CD14-positive monocyte (primary cell): ENCODE measurements at places on chromosomes 11 and 22.
A peak's percentile ranks its signal among the peaks of the same experiment; 100 is the strongest.

- no peak for DNase-seq
These were observed 42.6 kb upstream of the TUB start for GRCh38 chr11:8038393-8038792.

DNA sequence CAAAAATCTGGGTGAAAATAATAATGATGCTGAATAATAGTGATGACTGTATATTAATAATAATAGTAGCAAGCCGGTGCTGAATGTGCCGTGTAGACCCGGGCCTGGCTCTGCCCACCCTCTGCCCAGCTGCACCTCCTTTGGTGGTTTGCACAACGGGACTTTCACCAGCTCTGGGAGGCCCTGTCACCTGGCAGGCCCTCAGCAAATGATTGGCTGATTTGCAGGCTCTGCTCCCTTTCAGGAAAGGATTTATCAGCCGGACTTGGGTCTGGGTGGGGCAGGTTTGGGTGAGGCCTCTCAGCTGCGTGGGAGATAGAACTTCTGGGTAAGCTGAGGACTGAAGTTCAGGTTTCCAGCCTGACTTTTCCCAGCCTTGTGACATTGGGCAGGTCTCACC, 21.4 kb downstream of the KIAA1671 start:
- DNase-seq: no peak

DNA sequence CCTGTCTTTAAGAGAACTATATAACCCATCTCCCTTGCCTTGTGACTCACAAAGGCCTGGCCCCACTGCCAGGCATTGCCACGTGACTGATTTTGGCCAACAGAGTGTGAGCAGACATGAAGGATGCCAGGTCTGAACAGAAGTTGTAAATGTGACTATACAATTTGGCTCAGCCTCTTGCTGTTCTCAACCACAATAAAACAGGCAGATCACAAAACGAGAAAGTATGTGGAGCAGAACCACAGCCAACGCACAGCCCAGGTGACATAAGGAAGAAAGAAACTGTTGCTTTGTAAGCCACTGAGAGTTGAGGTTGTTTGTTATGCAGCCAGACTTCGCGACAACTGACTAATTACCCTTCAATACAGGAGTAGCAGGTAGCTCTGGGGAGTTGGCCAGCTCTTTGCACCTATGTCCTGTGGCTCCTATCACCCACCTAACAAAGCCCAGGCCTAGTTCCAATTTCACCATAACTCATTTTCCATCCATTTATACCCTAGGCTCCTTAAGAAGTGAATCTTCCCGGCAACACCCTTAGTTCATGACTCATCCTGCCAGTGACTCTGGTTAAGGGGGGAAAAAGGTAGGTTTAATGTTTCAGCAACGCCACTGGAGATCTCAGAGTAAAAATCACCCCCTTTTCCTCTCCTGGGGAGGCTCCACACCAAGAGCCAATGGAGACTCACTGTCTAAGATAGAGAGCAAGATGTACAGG, 53.7 kb downstream of the GALNT18 start:
- no peak for DNase-seq

- DNase-seq: no peak
These were observed 6.5 kb upstream of the APOBEC3H start for GRCh38 chr22:39090426-39091064.

DNA sequence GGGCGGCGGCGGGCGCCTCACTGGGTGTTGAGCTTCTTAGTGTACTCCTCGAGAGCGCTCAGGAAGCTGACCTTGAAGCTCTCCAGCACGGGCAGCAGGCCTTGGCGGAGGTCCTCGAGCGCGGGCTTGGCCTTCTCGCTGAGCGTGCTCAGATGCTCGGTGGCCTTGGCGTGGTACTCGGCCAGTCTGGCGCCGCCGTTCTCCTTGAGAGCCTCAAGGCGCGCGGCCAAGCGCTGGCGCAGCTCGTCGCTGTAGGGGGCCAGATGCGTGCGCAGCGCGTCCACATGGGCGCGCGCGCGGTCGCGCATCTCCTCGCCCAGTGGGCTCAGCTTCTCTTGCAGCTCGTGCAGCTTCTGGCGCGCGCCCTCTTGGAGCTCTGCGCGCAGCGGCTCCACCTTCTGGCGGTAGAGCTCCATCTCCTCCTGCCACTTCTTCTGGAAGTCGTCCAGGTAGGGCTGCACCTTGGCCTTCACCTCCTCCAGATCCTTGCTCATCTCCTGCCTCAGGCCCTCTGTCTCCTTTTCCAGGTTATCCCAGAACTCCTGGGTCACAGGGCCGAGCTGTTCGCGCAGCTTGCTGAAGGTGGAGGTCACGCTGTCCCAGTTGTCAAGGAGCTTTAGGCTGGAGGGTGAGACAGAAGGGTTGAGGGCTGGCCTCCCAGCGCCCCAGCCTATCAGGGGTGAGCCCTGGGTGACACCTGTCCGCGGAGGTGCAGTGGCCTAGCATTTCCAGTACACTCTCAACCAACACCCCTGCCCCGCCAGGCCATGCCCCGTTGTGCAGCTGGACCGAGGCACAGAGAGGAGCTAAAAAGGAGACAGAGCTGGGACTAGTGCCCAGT, 1.4 kb downstream of the APOA1 start:
- DNase-seq: peak; percentile 48

DNA sequence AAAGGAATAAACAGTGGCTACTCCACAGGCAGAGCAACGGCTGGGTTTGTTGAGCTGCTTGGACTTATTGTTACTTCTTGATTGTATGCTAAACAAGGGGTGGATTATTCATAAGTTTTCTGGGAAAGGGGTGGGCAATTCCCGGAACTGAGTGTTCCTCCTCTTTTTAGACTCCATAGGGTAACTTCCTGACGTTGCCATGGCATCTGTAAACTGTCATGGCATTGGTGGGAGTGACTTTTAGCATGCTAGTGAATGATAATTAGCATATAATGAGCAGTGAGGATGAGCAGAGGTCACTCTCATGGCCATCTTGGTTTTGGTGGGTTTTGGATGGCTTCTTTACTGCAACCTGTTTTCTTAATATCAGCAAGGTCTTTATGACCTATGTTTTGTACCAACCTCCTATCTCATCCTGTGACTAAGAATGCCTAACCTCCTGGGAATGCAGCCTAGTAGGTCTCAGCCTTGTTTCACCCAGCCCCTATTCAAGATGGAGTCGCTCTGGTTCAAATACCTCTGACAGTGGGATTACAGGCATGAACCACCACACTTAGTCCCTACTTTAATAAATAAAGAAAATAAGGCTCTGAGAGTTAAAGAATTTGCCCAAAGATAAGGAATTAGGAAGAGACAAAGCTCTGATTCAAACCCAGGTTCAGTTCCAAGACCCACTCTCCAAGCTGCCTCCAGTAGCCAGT, 65.6 kb upstream of the CLMP start:
- no peak for DNase-seq

DNA sequence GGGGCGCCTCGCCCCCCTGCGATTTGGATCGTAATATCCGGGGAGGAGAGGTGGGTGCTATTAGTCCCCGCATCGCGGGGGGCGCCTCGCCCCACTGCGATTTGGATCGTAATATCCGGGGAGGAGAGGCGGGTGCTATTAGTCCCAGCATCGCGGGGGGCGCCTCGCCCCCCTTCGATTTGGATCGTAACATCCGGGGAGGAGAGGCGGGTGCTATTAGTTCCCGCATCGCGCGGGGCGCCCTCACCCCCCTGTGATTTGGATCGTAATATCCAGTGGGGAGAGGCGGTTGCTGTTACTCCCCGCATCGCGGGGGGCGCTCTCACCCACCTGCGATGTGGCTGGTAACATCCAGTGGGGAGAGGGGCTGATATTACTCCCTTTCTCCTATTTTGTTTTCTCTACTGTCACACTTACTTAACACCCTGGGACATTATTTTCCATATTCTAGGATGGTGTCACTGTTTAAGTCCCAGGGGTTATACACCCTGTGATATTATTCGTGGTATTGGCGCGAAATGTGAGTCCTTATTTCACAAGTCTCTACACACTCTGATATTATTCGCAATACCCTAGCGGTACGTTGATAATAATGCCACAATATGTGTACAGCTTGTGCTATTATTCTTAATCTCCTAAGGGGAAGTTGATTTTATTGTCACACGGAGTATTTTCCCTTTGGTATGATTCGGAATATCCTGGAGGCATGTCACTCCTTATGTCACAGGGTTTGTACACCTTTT, 57.8 kb upstream of the ALDH3B2 start:
- no peak for DNase-seq

- no peak for DNase-seq
These were observed 1030.8 kb upstream of the CCDC90B start for GRCh38 chr11:84316866-84317555.

DNA sequence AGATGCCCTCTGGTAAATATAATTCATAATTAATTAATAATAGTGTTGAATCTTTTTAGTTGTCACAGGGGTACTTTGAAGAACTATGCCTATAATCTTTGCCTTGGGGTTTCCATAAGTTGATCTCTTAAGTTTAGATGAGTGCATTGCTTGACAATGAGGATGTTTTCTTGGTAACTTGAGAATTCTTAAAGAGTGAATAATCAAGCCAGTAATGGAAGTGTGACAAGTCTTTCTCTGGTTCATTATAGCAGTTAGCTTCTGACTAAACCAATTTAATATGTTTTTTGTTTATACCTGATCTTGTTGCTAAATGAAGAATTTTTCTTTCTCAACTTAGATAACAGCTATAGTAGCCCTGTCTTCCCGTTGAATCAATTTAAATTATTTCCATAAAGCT, 46.2 kb downstream of the ATXN10 start:
- no peak for DNase-seq

DNA sequence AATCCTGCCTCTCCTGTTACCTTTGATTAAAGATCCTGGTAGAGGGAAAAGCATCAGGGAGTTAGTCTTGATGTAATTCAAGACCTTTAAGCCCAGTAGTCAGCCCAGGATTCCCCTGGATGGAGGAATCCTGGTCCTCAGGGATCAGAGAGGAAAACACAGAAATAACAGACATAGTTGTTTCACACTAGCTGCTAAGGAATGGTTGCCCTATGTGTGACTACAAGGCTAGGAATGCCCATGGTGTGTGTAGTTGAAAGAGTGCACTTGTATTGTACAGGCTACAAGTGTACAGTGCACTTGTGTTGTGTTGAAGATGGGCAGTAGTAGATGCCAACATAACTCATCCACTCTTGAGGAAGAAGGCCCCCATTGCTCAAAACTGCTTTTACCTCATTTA, 226.8 kb downstream of the AASDHPPT start:
- DNase-seq: no peak
